ENCODE measurements at places on chromosomes 4 and X.

GRCh38 chr4:170729897-170730296, 640.1 kb upstream of the AADAT start:
- no peak for DNase-seq

- no peak for DNase-seq
Measured at GRCh38 chrX:147565237-147565636, 346.5 kb upstream of the FMR1 start.

DNA sequence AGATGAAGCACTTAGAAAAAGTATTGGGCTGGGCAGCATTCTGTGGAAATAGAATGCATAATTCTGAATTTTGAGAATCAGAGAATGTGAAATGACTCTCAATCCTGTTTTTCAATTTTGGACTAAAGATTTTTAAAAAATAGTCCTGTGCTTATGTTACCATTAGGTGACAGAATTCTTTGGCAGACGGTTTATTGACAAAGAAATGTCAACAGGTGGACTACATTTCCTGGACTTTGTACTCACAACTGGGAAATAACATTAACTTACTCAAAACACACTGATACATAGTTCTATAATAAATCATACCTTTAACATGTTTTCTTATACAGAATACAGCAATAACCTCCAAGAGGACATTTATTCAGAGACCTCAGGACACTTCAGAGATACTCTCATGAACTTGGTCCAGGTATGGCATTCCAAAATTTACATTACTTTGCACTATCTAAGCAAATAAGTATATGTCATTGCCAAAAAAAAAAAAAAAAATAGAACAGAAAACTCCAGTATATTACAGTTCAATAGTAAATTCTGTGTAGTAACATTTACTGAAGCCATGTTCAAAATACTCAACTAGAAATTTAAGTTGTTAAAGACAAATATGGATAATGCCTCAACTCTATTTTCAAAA, 72.7 kb downstream of the ANXA10 start:
- no peak for DNase-seq

DNA sequence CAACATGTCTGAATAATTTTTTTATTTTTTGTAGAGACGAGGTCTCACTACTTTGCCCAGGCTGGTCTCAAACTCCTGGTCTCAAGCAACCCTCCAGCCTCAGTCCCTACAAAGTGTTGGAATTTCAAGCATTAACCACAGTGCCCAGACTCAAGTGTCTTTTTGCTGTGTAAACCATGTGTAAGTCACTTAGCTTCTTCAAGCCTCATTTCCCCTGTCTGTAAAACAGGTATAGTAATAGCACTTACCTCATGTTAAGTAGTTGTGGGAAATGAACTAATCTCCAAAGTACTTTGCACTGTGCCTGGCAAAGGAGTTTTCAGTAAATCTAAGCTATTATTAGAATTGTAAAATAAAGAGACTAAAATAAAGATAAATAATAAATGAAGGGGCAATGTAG, 35.7 kb downstream of the STBD1 start:
- no peak for DNase-seq

DNA sequence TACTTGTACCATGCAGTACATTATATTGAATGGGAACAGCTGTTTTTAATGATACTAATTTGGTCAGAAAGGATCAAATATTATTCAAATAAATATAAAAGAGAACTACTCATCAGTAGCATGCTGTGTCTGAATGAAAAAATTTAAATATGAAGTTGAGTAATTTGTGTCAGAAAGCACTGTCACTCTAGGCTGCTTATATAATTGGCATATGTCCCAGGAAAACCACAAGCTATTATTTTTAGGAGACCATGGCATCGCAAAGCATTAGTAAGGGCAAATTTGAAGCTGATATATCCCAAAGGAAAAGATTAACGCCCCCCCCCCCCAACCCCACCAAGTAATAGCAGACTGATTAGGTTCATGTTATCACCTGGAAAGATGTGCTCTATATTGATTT, 388.5 kb upstream of the SPANXN4 start:
- DNase-seq = no peak

DNA sequence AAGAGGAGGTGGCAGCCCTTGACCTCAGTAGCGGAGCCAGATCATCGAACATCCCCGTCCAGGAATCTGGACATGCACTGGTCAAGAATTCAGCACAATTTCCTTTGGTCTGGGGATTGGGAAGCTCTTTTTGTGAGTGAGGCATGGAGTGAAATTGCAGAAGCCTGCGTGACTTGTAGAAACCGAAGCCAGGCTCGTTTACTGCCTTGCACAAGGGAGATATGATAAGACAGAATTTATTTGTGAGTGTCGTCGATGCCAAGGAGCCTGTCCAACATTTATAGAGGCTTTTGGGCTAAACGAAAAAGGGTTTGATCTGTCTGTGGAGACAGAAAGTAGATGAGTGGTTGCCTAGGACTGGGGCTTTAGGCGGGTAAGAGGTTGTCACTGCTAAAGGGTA, 50.6 kb downstream of the TBL1X start:
- no peak for DNase-seq

DNA sequence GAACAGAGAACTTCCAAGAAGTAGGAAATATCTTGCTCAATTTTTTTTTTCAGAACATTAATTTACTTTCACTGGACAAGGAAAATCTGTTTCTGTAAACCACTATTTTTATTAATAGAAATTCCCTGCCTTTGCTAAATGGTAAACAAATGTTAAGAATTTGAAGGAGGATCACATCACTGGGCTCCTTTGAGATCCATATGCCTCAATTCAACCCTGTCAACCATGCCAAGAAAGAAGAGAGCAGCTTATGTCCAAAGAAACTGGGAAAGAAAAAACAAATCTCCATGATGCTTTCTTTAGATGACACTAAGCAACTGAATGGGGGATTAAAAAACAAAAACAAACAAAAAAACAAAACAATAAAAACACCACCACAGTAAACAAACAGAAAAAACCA, 47.7 kb downstream of the LNX1 start:
- DNase-seq = no peak

GRCh38 chr4:109665783-109666485, 37.3 kb downstream of the CASP6 start:
- no peak for DNase-seq

DNA sequence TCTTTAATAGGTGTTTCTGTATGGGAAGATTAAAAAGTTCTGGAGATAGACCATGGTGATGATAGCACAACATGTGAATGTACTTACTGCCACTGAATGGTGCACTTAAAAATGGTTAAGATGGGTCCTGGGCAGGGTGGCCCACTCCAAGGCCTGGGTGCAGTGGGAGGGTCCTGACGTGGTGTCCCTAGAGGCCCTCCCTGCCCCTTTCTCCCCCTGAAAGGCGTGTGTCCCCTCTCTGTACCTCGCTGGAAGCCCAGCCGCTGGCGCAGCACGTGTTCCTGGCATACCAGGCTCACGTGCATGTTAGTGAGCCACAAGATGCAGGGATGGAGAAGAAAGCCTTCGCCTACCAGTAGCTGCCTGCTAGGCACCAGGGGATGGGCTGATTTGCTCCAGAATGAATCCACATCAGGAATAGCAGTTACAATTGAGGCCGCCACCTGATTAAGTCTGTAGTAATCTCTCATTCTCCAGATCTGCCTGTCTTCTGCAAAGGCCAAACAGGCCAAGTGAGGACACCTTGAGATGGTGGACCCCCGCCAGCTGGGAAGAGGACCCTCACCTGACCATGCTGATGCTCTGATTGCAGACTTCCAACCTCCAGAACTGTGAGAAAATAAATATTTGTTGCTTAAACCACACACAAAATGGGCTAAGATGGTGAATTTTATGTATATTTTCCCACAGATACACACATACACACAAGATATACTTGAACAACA, 67.5 kb downstream of the COQ2 start:
- no peak for DNase-seq

DNA sequence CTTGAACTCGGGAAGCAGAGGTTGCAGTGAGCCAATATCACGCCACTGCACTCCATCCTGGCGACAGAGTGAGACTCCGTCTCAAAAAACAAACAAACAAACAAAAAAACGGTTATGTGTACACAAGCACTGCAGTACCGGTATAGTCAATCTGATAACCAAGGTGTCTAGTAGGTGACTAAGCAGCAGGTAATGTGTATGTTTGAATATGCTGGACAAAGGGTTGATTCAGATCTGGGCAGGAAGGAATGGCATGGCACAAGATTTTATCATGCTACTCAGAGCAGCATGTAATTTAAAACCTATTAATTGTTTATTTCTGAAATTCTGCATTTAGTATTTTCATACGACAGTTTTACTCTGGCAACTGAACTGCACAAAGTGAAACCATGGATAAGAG, 41.7 kb downstream of the MAGEC1 start:
- no peak for DNase-seq

DNA sequence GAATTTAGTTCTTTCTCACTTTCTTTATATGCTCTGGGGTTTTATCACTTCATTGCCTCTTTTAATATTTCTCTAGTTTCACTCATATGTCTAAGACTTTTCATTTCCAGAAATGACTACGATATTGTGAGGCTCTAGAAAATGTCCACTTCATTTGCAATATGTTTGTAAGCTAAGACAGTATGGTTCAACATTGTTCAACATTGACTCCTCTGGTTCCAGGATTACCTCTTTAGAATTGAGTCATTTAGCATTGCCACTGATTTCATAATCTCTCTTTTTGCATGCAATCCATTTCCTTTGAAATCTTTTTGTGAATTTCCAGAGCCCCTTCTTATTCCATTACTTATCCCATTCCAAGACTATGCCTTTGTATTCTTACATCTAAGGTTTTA, 32.3 kb downstream of the BBS12 start:
- no peak for DNase-seq

DNA sequence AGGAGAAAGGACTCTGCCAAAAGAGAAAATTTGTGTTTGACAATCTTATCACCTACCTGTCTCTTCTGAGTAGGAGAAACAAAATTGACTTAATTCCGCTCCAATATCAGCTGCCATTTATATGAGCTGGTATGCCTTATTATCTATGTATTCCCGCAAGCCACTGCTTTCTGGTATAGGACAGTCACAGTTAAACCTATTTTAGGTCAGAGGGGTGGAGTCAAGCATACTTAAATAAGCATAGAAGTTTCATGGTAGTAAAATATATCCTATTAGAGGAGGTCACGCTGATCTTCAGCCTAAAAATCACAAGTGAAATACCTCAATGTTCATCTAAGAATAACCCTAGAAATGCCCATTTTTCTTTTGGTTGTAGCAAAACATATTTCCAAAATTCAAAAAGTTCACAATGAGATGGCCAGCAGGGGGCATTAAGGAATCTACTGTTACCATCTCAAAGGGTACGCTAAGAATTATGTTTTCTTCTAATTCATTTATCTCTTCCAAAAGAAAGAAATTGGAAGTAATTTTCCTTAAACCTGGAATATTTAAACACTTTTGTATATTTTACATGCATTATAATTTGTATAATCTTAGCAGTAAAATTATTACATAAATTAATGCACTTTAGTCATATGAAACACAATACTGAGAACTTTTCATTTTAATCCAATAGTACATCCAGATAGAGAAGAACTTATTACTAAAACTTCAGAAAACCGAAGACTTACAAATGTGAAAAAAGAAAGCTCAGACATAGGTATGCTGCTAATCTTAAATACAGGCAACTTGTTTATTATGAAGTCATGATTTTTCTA, 10.5 kb downstream of the PPAT start:
- no peak for DNase-seq

DNA sequence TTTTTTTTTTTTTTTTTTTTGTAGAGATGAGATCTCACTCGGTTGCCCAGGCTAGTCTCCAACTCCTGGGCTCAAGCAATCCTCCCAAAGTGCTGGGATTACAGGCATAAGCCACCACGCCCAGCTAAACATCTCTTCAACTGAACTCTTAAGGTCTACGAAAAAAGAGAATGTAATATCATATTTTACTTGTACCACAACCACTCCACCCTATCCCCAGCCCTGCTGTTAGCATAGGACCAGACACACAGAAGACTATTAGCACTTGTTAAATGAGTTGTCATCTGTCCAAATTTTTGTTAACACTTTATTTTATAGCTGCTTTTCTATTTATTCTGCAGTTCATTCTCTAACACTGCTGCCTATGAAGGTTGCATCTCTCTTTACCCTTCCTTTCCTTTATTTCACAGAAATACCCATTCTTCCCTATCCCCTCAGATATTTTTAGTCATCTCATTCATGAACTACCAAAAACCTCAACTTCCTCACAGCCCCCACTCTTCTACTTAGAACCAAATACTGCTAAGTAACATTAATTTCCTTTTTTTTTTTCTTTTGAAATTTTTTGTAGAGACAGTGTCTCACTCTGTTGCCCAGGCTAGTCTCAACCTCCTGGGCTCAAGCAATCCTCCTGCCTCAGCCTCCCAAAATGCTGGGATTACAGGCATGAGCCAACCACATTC, 10.1 kb downstream of the SNX12 start:
- DNase-seq = no peak

DNA sequence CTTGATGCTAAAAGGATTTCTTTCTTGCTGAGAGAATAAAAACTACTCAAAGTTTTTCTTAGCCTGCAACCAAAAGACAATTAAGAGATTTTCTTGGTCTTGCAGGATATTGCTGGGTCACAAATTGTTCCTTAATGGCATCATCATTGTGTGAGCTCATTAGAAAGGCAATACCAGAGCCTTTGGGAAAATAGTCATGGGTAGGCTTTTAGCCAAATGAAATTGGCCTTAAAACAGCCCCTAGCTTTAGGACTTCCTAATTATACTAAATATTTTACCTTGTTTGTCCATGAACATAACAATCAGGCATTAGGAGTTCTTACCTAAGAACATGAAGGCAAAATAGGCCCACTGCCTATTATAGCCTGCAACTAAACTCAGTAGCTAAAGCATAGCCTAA, 10.4 kb upstream of the FAM13A start:
- no peak for DNase-seq

GRCh38 chr4:140254651-140255299, 100.8 kb upstream of the MAML3 start:
- DNase-seq = no peak
